ENCODE measurements at places on chromosomes 3 and 15.

GRCh38 chr15:70358011-70358819 lies 260.5 kb upstream of the TLE3 start:
- no peak for DNase-seq

DNA sequence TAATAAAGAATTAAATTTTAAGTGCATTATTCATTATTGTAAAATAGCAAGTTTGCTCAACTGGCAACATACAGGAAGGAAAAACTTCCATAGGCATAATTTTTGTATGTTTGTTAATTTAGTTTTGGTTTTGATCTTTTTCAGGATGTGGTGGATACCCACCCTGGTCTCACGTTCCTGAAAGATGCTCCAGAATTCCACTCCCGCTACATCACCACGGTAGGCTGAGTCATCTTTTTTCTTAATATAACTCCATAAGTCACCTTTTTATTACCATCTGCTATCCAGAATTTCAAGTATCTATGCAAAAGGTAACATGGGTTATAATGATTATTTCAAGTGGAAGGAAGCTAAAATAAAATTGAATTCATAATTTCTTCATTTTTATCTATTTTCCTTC lies 104.8 kb downstream of the PPP2R3A start:
- DNase-seq = no peak

GRCh38 chr3:78174821-78175220 lies 1134.9 kb downstream of the ROBO2 start:
- DNase-seq = no peak

DNA sequence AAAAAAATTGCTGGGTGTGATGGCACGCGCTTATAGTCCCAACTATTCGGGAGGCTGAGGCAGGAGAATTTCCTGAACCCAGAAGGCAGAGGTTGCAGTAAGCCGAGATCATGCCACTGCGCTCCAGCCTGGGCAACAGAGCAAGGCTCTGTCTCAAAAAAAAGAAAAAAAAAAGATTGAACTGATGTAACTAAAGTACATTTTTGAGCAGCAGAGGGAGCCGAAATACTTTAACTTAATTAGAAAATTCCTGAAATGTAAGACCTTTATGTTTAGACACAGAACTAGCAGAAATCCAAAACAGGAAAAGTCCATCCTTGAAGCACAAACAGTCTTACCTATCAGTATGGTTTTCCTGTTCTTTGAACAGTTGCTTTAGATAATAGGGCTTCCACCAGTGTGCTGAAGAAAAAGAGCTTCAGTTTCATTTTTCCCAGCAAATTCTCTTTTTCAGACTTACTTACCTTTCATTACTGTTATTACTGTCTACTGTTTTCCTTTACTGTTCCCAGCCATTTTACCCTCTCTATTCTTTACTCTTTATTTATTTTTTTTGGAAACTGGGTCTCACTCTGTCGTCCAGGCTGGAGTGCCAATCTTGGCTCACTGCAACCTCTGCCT lies 33.4 kb upstream of the ZNF609 start:
- peak; percentile 22 for DNase-seq

- DNase-seq = no peak
These were observed 730.6 kb upstream of the NECTIN3 start for GRCh38 chr3:110341047-110341446.

Data from CD4-positive, alpha-beta T cell treated with Interleukin-12 subunit alpha and Interleukin-12 subunit beta, for 1 hour (primary cell).